Iris pigment epithelial cell (primary cell): ENCODE measurements at places on chromosomes 11 and 22.

DNA sequence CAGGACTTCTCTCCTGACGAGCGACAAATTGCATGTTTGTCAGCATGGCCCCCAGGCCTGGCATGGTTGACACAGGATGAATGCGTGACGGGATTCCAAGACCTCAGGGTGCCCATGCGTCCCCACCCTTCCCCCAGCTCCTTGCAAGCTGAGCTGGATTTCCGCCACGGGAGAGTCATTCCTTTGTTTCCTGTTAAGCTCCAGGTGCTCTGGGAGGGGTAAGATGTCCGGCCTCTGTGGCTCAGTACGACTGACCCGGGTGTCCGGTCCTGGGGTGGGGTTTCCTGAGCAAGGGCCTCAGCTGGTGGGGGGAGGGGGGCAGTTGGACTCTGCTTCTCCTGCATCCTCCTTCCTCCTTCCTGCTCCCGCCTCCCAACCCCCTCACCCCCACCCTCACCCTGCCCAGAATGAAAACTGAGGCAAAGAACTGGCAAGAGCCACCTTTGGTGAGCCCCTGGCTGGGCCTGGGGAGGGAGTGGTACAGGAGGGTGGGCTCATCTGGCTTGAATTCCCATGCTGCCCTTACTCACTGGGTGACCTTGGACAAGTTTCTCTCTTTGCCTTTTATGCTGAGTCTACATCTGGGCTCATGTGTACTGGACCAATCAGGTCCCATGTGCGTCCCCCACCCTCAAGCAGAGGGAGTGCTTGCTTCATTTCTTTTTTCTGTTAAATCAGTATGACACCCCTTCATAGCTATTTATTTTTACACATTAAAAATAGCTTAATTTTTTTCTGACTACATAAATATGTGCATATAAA, 2.5 kb downstream of the CDC42EP2 start:
- DNase-seq, result peak; percentile 71

DNA sequence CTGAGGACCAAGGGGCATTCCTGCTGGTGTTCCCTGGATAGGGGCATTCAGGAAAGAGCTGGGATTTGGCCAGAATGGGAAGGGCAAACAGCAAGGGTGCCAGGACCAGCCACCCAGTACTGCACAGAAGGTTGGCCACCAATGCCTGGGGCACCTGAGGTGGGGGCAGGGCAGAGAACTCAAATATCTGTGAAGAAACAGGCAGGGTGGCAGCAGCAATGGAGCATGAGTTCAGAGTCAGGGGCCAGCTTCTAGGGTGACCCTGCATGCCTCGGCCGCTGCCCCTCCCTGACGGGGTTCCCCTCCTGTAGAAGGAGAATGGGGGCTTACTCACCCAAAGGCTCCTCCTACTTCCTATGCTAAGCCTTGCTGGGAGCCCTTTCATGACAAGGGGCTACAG, 79.3 kb upstream of the SHANK2 start:
- DNase-seq, result no peak

- DNase-seq, result peak; percentile 34
Measured at GRCh38 chr11:7964873-7965272, 374 bp downstream of the NLRP10 start.

GRCh38 chr11:19208959-19209546, 7.3 kb upstream of the CSRP3 start:
- DNase-seq, result no peak

- no peak for DNase-seq
Measured at GRCh38 chr22:46788441-46789172, 26.2 kb downstream of the TBC1D22A start.

DNA sequence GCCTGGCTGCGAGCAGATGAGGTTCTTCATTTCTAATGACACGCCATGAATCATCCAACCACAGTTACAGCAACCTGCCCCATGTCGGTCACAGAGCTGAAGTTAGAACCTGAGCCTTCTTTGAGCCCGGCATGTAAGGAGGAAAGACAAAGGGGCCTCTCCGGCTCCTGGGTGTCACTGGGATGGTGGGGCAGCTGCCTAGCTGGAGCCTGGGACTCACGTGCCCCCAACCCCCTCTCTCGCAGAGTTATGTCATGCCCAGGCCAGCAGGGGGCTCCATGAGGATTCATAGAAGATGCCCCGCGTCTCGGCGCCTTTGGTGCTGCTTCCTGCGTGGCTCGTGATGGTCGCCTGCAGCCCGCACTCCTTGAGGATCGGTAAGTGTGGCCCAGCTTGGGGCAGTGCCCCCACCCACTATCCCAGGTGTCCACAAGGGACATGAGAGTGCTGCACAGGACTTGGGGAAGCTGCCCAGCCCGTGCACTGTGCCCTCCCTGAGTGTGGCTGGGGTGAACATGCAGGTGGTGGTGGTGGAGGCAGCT, 148.5 kb downstream of the GRIK4 start:
- DNase-seq, result peak; percentile 12

- no peak for DNase-seq
Measured at GRCh38 chr11:64456509-64457320, 97.8 kb downstream of the RPS6KA4 start.

DNA sequence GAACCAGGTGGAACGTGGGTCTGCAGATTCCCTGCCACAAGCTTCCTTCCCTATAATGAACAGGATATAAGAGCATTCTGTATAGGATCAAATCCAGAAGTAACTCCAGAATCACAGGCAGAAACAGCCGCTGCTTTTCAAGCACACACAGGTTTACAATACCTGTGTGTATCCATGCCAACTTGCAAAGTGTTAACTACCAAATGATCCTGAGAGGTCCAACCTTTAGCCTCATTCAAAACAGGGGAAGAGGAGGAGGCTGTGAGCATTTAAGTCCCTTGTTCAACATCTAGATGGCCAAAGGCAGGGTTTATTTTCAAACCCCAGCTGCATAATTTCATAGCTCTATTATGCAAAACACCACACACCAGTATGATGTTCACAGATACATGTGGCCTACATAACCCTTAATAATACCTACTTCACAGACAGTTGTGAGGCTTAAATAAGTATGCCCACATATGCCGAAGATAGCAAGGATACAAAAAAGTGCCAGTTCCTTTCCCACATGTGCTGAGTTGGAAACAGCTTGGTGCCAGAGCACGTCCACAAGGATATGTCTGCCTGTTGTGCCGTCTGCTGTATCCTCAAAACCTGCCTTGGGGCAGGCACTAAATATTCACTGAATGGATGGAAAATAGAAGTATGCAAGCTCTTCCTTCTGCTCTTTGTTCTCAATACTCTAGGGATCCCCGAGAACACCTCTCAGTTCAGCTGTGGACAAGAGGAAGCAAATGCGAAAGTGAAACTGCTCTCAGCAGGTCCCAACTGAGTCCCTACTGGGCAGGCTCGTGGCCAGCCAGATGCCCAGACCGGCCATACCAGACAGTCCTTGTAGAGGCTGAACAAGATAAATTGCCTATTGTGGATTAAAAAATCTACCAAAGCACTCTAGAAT, 66.8 kb downstream of the LARGE1 start:
- peak; percentile 27 for DNase-seq

- no peak for DNase-seq
Measured at GRCh38 chr11:14934641-14935351, 37.4 kb downstream of the CALCA start.

DNA sequence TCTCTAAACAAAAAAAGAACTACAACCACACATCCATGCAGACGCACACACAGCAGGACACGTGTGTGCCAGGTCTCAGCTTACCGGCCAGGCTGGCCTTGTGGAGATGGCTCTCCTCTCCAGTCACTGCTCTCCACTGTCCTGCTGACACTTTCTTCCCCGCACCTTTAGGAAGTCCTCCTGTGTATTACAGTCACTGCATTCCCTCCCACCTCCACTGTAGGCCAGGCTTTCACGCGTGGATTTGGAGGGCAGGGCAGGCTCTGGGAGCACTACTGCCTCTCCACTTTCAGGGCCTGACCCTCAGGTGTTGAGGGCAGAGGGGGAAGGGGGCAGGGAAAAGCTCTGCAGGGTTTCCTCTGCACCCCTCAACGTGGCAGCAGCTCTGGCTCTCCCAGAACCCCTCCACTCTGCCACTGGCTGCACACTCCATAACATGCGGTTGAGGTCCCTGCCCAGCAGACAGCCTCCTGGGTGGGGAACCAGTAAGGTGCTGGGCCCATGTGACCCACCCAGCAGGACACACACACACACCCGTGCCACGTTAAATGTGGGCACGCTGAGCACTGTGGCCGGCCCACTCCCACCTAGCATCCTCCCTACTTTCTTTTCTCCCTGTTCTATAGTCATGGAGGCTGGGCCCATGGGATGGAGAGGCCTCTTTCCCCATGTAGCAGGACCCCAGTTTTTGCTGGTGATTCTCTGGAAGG, 107.0 kb upstream of the PITPNB start:
- DNase-seq, result no peak

DNA sequence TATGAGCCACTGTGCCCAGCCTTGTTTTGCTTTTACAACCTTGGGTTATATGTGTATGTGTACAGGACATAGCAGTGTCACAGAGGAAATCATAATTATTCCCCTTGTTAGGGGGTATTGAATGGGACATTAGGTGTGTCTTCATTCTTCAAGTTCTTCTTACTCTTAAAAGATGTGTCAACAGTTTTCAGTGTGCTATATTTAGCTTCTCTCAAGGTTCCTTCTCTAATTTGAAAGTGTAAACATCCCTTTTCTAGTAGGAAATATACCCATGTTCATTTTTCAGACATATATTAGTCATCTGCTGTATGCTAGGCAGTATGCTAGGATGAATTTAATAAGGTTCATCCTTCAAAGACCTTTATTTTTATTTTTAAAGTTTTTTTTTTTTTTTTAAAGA, 17.1 kb downstream of the PCF11 start:
- DNase-seq, result no peak

DNA sequence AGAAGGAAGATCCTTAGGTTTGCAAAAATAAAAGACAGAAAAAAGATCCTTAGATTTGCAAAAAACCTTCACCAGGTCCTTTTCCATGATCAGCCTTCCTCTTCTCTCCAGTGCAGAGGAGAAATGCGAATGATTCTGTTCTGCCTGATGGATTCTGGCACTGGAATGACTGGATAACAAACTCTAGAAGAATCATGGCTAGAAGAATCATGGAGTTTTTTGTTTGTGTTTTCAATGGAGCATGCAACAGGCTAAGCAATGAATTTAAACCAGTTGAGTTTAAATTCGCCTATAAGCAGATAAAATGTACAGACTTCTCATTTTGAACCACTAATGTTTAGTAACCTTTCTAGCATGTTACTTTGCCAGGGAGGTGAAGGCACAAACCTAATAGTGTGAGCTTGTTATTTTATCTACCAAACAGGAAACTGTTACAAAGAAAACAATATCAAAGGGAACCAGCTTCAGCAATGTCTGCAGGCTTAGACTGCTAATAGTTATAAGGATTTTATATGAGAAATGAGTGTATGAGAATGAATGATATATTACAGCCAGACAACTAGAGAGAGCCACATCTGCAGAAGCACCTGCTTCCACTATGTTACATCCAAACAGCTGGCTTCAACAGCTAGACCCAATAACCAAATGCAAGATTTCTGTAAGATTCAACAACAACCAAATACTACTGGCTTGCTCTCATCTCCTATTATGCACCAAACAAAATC, 64.7 kb upstream of the APOA1 start:
- no peak for DNase-seq

DNA sequence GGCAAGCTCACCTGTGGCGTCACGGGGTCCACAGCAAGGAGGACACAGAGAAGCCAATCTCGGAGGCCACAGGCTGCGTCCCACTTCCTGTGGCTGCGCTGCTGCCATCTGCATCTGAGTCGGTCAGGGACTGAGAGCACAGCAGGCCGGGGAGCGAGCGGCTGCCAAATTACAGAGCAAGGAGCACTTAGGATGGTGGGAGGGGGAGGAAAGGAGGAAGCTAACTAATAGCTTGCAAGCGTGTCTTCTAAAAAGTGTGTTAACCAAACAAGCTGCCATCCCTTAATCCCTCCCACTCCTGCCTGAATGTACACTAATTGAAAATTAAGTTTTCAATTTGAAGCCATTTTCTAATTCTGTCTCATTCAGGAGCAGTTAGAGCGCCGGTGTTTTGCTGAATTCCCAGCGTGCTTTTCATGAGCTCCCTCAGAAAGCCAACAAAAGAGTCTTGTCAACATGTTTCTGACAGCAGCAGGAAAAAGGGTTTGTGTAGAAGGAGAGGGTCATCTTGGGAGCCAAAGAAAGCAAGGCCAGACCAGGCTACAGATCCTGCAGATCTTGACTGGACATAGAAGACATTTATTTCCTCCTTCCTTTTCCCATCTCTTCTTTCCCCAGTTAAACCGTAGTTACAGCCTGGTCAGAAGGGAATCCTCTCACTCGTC, 42.4 kb upstream of the API5 start:
- no peak for DNase-seq

DNA sequence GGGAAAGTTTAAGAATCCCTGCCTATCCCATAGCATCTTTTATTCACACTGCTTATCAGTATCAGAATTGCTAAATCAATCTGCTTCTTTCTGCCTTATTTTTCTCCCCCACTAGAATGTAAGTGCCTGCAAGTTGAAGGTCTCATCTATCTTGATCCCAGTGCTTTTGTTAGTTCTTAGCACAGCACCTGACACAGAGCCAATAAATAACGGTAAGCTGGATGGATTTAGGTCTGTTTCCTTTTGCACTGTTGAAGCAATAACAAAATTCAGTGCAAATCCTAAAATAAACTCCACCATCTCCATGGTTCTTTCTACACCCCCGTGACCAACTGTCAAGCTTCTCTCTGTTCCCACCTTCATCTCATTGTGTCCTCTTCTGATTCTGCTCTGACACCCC, 36.7 kb upstream of the CD44 start:
- peak; percentile 36 for DNase-seq

GRCh38 chr22:39947220-39948216, 12.7 kb upstream of the TMA7B start:
- no peak for DNase-seq

- no peak for DNase-seq
Measured at GRCh38 chr22:42365111-42365865, 66.9 kb downstream of the NFAM1 start.
